ENCODE measurements at places on chromosomes 13 and 19. TPM values are rescaled to one million over a fixed set of nuclear protein-coding genes. Genes with fewer than 3 reads are reported as not detected.
A peak's percentile ranks its signal among the peaks of the same experiment; 100 is the strongest.

GRCh38 chr19:35556846-35557538, 6.5 kb downstream of the ATP4A start:
- DNase-seq: peak; percentile 44

Gene TDRD12
- total RNA-seq: not detected

DNA sequence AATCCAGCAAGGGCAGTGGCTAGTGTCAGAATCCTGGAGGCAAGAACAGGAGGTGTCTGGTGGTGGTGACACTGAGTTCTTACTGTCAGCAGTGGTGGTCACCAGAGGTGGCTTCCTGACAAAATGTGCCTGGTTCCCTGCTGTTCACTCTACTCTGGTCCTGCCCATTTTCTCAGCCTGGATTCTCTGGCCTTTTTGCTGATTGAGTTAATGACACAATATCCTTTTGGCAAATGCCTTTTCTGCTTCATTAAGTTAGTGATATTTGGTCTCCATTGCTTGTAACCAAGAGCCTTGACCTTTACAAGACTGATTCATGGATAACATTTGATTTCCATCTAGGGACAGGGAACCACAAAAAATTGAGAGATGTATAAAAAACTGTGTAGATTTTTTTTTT, 51.1 kb downstream of the RFC3 start:
- DNase-seq: no peak

- DNase-seq: peak; percentile 59
Measured at GRCh38 chr13:113667771-113668490, 912 bp downstream of the GRK1 start.

DNA sequence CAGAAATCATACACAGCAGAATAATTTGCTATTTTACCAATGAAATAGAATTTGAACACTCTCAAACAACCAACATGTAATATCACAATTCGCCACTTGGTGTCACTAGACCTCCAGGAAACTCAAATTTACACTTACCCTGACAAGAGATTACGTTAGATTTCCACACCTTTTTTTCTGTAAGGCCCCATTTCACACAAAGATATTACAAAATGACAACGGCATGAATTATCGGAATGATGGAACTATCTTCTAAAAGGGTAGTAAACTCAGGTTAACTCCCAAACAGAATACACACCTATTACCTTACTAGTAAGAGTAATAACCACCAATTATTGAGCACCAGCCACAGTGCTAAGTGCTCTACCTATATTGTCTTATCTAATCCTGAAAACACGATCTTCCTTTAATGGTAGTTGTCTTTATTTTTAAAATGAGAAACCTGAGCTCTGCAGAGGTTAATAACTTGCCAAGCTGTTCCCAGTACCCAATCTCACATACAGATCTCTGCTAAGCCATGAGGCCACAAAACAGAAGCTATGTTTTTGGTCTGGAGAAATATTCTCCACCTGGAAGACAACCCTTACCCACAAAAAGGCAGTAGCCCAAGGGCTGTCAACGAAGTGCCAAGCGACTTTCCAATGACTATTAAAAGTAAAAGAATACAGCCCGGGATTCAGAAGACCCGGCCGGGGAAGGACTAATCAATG, 152.4 kb downstream of the DCLK1 start:
- no peak for DNase-seq

DNA sequence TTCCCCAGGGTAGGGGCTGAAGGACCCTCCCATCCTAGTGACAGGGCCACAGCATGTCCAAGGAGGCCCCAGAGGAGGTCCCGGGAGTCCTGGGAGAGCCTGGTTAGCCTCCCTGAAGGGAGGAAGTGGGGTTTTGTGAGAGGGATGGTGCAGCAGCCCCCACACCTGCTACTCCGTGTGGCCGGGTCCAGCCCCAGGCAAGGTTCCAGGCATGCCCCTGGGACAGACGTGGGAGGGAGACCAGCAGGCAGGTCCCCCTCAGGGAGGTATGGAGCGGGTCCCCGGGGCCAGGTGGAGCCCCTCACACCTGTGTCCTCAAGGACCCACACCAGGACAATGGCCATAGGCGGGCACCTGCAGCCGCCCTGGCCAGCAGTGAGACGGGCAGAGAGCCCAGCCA, 1.9 kb upstream of the F7 start:
- DNase-seq: no peak

- peak; percentile 97 for DNase-seq
Measured at GRCh38 chr13:41060724-41061074, 610 bp upstream of the WBP4 start.

DNA sequence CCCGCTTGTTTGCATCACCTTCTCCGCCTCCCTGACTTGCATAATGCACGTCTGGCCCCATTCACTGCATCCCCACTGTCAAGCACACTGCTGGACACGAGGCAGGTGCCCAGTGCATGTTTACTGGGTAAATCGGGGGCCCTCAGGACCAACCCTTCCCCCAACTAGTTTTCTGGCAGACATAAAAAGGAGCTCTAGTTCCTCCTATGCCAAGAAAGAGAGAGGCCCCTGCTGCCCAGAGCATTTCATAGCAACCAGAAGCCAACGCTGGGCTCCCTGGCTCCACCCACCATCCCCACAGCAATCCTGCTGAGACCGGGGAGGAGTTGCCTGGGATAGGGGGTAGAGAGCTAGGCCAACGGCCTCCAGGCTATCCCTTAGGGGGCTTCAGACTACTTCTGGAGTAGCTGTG, 23.2 kb downstream of the ANKRD27 start:
- no peak for DNase-seq

Gene USE1
- 17.2 TPM for total RNA-seq

DNA sequence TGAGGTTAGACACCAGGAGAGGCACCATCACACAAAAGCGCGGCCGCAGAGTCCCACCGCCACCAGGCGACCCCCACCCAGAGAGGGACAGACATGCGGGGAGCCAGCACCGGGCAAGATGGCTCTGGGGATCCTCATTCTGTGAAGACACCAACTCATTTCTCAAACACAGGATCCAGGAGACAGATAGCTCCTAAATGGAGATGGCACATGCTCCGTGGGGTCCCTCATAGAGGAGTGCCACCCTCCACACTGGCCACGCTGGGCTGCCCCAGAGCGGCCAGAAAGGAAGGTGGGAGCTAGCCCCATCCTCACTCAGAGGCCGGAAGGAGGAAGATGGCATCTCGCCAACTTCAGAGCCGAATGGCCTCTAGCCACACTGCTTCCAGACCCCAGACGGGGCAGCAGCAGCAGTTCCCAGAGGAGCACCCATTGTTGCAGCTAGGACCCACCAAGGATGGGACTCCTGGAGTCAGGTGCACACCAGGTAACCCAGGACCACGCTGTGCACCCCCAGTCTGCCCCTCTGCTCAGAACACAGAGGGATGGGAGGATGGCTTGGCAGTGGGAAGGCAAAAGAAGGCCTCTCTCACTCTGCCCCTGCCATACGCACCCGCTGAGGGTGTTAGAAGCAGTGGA, 78.6 kb downstream of the ZIC5 start:
- no peak for DNase-seq

All from spleen (tissue), 13 donors.